ENCODE measurements at places on chromosomes 12 and 14.

DNA sequence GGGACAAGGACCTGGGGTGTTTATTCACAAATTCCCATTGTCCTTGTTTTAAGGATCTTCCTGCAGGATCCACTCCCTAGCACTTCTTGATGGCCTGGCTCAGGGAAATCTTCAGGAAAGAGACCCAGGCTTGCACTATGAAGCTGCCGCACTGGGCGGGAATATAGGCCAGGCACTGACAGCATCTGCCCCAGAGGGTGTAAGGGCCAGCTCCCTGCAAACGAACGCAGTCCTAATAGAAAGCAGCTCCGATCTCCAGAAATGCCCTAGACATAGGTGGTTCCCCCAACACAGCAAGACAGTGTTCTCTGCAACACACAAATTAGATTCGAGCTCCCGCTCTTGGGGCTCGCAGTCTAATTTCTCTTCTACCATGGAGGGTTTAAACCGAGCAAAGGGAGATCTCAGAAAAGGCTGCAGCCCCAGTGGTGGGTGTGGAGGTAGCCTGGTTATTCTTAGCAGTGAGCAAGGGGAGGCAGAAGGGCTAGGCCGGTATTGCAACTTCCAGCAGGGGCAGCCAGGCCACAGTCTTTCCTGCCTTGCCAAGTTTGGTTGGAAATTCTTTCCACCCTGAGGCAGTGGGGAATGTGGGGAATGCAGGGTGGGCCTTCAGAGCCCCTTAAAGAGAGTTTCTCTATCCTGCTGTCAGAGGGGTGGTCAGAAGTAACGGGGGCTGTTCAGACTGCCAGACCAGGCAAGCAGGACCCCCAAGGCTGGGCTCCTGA lies 16.1 kb upstream of the WSCD2 start:
- DNase-seq: no peak

GRCh38 chr12:52239767-52240166 lies 6.7 kb downstream of the KRT7 start:
- no peak for DNase-seq

GRCh38 chr12:110548678-110549077 lies 34.4 kb downstream of the PPTC7 start:
- DNase-seq: no peak

DNA sequence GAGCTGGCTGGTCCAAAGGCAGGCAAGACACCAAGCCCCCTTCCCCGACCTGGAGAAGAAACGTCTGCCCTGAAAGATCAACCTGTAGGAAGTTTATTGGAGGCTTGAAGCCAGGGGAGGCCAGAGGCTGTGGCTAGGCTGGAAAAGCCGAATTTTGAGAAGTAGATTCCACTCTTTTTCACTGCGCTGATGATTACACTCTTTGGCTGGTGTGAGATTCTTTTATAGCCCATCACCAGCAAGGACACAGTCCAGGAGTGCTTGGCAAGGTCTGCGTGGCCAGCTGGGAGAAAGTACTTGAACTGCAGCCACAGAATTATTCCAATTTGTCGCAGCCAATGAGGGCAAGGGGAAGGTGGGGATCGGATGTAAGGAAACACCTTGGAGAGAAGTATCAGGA lies 45.0 kb downstream of the SYNE3 start:
- DNase-seq: no peak

GRCh38 chr14:34843011-34843554 lies 32.1 kb downstream of the BAZ1A start:
- no peak for DNase-seq

- no peak for DNase-seq
Measured at GRCh38 chr12:121438905-121439304, 39.0 kb downstream of the RNF34 start.

DNA sequence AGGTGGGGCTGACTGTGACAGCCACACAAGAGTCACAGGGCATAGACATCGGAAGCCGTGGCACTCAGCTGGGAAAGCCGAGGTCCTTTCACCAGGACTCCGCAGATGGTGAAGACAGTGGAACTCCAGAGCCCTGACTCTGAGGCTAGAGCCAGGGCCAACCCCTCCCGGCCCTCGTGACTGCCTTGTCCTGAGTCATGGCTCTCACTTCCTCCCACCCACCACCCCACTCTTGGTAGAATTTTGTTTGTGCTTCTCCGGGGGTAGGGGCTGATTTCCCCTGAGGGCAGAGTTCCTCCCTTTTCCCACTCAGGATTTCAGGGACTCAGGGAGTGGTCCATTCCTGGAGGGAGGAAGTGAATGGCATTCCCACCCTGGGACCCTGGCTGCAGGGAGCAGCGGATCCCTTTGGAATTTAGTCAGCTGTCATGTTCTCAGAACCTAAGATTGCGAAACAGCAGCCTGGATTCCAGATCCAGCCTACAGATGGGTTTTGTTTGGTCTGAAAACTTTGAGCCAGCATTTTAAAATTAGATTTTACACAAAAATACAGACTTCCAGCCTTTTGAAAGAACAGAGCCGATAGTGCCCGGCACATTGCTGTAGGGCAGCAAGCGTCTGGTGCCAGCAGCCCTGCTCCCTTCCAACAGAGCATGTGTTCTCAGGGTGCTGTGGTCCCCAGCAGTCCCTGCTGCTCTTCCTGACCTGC lies 50.7 kb downstream of the TPCN1 start:
- DNase-seq: no peak

GRCh38 chr12:58725400-58726105 lies 194.8 kb downstream of the LRIG3 start:
- no peak for DNase-seq

GRCh38 chr12:96051756-96052485 lies 16.5 kb upstream of the LTA4H start:
- DNase-seq: no peak

DNA sequence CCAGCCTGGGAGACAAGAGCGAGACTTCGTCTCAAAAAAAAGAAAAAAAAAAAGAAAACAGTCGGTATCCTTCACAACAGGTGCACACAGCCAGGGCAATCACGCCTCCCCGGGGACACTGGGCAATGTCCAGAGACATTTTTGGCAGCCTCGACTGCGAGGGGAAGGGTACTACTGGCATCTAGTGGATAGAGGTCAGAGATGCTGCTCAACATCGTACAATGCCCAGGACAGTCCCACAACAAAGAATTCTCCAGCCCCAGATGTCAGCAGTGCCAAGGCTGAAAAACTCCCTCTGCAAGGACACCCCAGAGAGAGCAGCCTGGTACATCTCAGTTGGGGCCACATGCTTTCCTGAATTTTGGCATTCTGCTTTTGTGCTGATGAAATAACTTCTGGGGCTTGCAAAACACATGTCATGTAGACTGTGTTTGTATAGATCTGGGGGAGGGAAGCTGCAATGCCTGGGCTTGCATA lies 21.5 kb downstream of the ALDH2 start:
- no peak for DNase-seq

DNA sequence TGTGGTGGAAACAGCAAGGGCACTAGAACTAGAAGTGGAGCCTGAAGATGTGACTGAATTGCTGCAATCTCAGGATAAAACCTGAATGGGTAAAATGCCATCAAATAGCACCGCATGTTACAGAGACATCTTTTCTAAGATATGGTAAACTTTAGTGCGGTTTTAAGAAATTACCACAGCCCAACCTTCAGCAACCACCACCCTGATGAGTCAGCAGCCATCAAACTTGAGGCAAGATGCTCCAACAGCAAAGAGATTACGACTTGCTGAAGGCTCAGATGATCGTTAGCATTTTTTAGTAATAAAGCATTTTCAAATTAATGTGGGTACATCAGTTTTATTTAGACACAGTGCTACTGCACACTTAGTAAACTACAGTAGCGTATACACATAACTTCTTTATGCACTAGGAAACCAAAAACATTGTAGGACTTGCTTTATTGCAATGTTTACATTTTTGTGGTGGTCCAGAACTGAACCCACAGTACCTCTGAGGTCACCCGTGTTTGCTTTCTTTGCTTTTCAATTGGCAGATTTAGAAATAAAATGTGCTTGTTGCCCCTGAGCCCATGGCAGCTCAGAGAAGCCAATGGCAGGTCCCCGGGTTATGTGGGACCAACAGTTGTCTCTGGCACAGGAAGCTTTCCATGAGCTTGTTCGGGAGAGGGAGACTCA lies 15.9 kb downstream of the GOLGA3 start:
- DNase-seq: no peak

- DNase-seq: no peak
Measured at GRCh38 chr12:45658020-45658419, 71.5 kb upstream of the ARID2 start.

GRCh38 chr12:12720052-12720451 lies 2.9 kb downstream of the CDKN1B start:
- no peak for DNase-seq

DNA sequence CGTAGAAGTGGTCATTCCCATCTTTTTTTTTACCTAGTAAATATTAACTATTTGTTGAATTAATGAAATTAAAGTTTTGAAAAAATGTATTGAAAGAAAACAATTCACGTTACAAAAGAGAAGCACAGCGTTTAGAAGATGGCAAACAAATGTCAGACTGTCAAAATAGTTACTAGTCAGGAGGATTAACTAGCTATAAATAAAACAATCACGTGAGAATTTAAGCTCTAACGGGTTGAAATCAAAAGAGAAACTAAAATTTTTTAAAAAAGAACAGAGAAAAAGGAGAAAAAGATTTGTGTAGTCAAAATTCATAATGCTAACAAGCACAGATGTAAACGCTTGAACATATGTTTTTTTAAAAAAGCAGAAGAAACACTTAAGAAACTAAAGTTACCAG lies 26.4 kb downstream of the DDHD1 start:
- no peak for DNase-seq

DNA sequence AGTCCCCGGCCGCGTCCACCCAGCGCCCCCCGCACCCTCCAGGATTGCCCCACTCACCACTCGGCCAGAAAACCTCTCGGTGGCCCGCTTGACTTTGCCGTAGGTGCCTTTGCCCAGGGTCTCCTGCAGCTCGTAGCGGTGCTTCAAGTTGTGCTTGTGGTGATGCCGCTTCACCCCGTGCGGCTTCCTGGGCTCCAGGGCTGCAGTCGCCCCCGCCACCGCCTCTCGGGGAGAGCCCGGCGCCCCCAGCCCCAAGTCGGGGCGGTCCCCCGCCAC lies 459 bp downstream of the NUAK1 start:
- DNase-seq: no peak

- DNase-seq: no peak
Measured at GRCh38 chr12:49505672-49506071, 33.2 kb upstream of the KCNH3 start.

DNA sequence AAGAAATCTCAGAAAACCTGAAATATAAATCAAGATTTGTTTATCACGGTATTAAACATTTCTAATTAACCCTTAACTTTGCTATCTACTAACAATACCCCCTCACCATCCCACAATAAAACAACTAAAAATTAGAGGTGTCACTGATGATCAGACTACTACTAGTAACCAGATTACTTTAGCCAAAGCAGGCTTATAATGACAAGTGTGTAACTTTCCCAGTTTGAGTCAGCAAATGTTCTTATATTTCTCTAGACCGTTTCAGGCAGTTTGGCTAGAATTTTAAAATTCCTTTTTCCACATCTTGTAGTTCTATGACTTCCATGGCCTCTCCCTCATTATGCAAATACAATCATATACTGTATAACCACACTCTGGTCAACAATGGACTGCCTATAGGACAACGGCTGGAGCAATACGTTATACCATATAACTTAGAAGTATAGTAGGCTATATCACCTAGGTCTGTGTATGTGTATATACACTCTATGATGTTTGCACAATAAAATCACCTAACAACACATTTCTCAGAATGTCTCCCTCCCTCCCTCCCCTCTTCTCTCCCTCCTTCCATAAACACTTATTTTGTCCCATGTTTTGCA lies 102.1 kb downstream of the DENND5B start:
- DNase-seq: no peak

DNA sequence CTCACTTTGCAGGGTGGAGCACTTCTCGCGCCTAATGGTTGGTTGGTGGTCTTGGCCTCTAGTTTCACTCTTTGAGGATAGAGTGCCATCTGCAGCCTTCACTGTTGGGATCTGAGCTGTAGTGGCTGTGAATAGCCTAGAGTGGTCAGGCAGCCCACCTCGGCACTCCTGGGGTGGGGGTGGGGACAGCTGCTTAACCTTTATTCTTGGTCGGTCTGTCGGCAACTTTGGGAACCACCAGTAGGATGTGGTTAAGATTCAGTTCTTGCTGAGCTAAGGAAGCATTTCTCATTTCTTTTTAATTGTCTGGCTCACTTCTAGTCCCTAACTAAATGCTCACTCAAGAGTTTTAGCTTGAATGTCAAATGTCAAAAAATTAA lies 21.1 kb downstream of the TMBIM6 start:
- DNase-seq: no peak

DNA sequence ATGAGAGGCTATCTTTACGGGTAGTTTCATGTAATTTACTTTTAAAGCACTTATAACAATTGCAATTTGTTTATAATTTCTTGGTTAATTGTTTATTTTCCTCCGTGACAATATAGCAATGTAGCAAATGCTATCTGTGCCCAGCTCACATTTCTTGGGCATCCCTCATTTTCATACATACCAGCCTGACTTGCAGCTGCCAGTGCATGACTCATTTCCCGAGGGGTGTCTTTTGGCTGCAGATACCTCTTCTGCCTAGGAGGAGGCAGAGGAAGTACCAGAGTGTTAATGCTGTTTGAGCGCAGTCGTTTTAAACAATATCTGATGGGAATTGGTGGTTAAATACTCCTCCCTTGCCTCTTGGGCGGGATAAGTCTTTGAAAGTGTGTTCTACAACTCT lies 104.2 kb upstream of the ABCD2 start:
- DNase-seq: peak; percentile 94

DNA sequence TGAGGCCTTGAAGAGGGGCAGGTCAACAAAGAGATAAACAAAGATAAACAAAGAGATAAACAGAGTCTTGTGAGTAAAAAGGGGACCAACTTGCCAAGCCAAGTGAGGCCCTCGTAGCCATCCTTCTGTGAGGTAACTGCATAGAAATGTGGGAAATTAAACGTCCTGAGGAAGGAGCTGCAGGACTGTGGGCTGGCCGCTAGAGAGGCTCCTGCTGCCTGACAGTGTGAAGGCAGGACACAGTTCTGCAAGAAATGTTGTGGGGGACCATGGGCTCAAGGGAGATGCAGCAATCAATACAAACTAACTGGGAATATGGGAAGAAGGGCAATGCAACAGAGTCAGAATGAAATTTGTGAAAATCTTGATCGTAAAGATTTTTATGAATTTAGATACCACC lies 91.9 kb downstream of the SLC8A3 start:
- no peak for DNase-seq

DNA sequence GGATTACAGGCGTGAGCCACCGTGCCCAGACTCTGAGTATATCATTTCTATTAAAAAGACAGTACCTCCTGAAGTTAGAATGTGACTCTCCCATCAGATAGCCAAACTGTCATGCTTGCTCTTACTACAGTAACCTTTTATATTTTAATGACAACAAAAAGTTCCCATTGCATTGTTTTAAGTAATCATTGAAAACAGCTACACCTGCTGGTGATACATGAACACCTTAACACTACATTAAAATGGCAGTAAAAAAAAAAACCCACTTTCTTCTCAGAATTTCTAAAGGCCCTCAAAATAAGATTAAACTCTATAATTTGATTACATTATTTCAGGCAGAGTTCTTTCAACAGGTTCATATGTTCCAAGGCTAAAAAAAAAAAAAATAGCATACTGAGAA lies 76.7 kb downstream of the SH2B3 start:
- no peak for DNase-seq

- peak; percentile 7 for DNase-seq
Measured at GRCh38 chr14:103628684-103629502, at the start of gene KLC1. Gene KLC1, plus strand, starts transcription at chr14:103629211. Its CDS starts 25,354 bp downstream, at chr14:103654565.
